ENCODE measurements at places on chromosomes 5 and 9.

GRCh38 chr5:155148694-155149093 is 135.1 kb downstream of the KIF4B start:
- no peak for DNase-seq

DNA sequence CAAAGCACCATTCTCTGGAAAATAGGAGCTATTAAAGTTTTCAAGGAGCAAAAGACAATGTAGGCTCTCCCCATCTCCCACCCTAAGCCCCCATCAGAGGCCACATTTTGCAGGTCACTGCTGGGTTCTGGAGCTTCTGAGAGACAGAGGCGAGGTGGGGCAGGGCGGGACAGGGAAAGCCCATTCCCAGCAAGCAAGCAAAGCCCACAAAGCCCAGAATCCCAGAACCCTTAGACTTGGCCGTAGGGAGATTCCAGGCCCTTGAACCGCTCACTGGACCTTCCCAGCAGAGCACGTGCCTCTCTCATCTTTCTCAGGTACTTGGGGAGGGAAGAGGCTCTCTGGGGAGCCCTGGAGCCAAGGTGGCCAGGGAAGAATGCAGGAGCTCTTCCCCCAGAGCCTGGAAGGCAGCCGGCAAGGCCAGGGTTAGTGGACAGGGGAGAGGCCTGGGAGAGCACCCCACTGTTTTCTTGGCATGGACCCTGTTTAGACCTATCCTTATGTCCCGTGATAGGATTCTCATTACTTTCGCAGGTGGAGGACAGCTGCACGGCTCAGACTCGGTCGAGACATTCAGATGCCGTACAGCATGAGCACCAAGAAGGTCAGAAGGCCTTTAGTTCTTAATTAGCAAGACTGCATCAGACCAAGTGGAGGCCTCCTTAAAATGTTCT is 52.4 kb downstream of the ZNF354C start:
- DNase-seq: no peak

GRCh38 chr9:35847792-35848572 is 19.0 kb downstream of the TMEM8B start:
- DNase-seq: no peak

DNA sequence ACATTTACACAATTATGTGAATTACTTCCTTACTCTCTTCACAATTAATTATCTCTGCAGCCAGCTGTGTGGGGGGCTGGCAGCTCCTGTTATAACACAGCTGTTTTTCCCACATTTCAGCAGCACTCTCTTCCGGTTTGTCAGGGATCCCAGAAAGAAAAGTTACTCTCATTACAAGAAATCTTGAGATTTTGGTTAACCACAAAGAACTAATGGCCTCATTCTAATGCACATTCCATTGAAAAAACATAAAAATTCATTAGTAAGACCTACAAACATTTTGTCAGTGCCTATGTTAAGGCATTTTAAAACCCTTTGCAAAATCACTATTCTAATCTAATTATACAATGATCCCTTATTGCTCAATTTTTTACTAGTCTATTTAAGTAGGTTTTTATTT is 64.1 kb downstream of the PDE4D start:
- no peak for DNase-seq
